ENCODE measurements at places on chromosomes 13 and 19.

DNA sequence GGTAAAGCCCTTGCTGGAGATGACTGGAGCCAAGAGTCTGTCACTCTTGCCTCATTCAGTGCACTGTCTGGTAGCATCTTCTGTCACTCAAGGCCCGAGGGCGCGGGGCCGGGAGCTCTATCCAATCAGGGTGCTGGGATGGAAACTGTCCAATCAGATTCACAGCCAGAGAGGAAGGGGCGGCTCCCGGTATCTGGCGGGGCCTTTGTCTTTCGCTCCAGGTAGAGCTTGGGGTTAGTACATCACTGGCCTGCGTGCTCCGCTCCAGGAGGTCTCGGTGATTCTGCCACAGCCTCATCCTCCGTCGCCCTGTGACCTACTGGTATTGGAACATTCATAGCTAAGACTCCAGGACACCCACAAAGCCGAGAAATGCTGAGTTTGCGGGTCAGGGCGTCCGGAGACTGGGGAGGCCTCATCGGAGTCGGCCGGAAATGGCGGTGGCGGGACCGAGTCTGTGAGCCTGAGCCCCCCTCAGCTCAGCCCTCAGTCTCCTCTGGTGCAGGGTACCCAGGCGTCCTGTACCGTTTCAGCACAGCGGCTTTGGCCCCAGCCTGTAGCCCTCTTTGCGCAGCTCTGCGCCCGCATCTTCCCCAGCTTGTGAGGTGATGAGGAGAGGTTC lies 20.6 kb upstream of the ZNF430 start:
- peak; percentile 84 for DNase-seq

DNA sequence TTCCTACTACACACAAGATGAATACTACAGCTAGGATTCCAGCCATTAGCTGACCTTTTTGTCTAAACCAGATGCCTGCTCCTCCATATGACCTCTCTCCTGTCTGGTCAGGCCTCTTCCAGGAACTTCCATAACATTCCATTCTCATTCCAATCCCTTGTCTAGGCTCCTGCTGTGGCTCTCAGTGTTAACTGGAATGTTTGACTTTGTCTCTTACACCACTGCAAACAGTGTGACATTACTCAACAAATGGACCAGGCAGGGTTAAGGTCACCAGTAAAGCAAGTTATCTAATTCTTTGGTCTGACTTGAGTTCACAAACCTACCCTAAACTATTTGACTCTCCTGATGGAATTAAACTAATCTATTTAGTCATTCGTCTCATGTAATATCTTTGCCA lies 2.1 kb upstream of the GPC6 start:
- DNase-seq = no peak

- no peak for DNase-seq
These were observed 68.6 kb downstream of the NDFIP2 start for GRCh38 chr13:79549355-79550106.

GRCh38 chr13:51937320-51938290 lies 73.6 kb downstream of the ATP7B start:
- no peak for DNase-seq

GRCh38 chr19:50333235-50333736 lies 4.1 kb upstream of the KCNC3 start:
- DNase-seq = peak; percentile 97

DNA sequence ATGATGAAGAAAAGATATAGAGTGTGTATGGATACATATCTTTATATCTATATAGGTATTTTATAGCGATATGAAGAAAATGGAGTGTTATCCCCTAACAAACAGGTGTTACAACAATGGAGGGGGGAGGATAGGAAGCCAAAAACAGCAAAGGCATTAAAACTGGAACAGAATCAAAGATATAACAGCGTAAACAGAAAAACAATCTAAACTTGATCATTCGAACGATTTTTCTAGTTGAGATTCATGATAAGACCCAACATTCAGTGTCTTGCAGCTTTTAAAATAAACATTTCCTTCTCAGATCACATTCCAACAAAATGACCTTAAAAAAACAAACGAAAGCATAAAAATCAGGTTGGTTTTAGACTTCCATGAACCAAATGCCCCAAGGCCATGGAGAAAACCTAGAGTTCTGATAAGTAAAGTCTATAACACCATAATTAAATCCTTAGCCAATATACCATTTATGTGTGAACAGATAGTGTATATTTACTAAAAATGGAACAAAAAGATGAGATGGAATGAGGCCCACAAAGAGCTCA lies 55.7 kb downstream of the CAB39L start:
- DNase-seq = no peak

- no peak for DNase-seq
These were observed 489 bp downstream of the NTF4 start for GRCh38 chr19:49064029-49064629.

- no peak for DNase-seq
These were observed 192.9 kb downstream of the PDS5B start for GRCh38 chr13:32779119-32779518.

DNA sequence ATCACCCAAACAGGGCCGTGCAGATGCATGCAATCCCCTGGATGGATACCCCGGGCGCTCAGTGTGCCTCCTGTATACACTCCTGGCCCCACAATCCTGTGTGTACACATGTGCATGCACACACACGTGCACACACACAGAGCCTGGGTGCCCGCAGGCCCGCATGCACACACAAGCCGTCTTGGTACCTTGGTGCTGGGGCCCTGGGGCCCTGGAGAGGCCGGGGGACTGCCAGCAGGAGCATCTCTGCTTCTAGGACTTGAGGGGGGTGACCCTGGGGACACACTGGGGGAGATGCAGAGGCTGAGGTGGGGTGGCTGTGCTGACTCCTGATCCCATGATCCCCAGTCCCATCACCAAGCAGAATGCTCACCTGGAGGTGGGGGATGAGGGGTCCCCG lies 15.6 kb upstream of the EPOR start:
- no peak for DNase-seq

- no peak for DNase-seq
These were observed 37.4 kb upstream of the C13orf46 start for GRCh38 chr13:114011226-114011625.

- no peak for DNase-seq
These were observed 112.1 kb upstream of the RXFP2 start for GRCh38 chr13:31627097-31627845.
